ENCODE measurements at places on chromosomes 16 and 17.

- no peak for DNase-seq
Observed at GRCh38 chr16:85639529-85640253, 26.6 kb downstream of the GSE1 start.

GRCh38 chr16:29126616-29127015 lies 141.8 kb downstream of the LAT start:
- DNase-seq: no peak

- DNase-seq: no peak
Observed at GRCh38 chr16:10566613-10567012, 13.8 kb downstream of the EMP2 start.

- no peak for DNase-seq
Observed at GRCh38 chr17:320809-321385, 31.7 kb downstream of the RPH3AL start.

DNA sequence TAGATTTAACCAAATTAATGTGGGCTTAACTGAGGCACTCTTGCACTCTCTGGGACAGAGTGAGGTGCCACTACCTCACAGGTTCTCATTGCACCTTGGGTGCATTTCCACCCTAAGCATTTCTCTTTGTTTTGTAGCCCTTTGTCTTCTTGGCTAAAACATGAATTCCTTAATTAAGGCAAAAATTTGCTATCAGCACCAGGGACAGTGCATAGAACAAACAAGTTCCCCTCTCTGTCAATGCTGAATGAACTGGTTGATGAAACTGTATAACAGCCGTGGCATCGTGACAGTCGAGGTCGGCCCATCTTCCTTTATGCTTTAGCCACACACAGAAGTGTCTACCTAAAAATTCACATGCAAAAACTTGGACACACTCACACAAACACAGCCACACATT lies 74.8 kb downstream of the HS3ST2 start:
- DNase-seq: no peak

GRCh38 chr16:23027386-23027785 lies 121.9 kb downstream of the USP31 start:
- DNase-seq: no peak

GRCh38 chr17:78046923-78047322 lies 81.6 kb downstream of the TMC6 start:
- DNase-seq: no peak

DNA sequence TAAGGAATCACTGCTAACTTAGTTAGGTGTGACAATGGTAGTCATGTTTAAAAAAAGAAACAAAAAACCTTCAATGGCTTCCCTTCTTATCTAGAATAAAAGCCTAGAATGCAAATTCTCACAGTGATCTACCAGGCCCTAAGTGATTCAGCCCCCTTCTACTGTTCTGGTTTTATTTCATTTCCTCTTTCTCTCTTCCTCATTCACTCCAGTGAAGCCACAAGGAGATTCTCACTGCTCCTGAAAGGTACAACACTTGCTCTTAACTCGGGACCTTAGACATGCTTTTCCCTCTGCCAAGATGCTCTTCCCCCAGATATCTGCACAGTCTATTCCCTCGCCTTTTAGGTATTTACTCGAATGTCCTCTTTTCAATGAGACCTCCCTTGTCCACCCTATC lies 3.7 kb downstream of the PIGS start:
- peak; percentile 71 for DNase-seq

All from naive B cell (primary cell).